Left ventricle myocardium superior (tissue), 1 donor: ENCODE measurements at places on chromosomes 1 and 21. TPM values are rescaled to one million over a fixed set of nuclear protein-coding genes. Genes with fewer than 3 reads are reported as not detected.

Gene EPHA2
- 7.6 TPM for total RNA-seq

Gene ARMH1
- 0.92 TPM for total RNA-seq

Gene LCE1F
- not detected for total RNA-seq

DNA sequence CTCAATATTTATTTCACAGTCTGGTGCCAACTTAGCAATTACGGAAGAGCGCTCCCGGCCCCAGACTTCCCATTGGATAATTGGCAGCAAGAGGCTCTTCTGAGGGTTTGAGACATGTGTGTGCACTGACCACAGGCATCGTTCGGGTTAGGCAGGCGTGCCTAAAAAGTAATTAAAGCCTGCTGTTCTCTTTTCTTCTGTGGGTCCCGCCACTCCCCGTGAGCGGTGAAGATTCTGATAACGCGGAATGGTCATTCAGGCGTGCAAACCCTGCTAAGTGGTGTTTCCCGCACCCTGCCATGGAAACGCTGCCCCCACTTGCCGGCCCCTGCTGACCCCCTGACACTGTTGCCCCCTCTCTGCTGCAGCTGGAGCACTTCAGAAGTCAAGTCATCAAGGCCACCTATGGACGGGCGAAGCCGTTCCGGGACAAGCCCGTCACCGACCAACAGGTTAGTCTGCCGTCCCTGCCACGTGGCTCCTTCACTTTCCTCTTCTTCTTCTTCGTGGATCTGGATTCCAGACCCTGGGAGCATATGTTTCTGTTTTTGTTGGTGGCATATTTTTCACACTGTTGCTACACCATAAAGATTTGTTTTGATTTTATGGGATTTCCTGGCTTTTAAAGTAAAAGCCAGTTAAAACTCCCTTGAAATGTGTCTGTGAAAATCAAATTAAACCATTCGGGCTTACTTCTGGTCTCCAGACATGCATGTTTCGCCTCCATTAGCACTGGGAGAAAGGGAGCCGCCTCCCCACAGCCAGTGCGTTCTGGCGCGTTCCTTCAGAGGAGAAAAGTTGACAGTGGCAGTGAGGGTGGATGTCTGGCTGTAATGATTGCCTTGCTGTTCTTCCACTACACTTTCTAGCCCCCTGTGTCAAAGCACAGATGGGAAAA, 79.9 kb downstream of the FHAD1 start:
- no peak for DNase-seq

- no peak for DNase-seq
These were observed 22.6 kb upstream of the FCRL3 start for GRCh38 chr1:157723157-157723556.

GRCh38 chr1:60213253-60213652, 139.7 kb upstream of the C1orf87 start:
- DNase-seq = no peak

- no peak for DNase-seq
These were observed 68.0 kb downstream of the UCK2 start for GRCh38 chr1:165895451-165895871.

DNA sequence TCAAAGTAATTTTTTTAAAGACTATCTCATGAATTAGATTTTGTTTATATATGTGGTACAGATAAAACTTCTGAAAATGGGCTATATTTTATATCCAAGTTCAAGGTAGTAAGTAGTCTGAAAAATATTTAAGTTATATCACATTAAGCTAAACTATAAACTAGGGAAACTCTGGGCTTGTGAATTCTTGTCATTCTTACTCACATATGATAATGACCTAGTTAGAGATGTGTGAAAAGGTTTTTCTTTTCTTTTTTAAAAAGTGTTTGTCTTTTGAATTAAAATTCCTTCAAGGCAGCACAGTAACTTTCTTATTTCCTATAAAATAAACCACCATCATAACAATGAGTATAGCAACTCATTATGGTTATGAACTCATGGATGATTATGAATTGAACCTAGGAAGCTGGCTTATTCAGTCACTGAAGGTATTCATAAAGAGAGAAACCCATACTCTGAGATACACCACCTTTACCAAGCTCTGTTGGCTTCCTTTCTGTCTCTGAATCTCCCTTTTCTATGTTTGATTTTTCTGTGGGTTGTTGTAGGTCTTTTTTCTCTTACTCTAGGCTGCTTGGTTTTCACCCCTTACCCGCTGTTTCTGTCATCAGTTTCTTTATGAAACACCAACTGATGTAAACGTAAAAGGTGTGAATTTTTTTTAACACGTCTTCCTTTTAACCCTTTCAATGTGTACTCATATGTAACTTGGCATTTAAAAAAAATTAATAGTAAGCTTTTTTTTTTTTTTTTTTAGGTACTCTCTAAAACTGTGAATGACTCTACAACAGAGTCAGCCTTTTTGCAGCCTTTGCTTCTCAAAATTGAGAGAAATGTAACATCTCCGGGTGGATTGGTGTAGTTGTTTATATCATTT, 25.2 kb downstream of the IL12RB2 start:
- DNase-seq = no peak

- DNase-seq = peak; percentile 92
These were observed at the start of gene MARK1 for GRCh38 chr1:220527908-220528678. TSS of gene MARK1 (plus strand) at chr1:220528136. CDS start at chr1:220528823, 687 bp downstream.

DNA sequence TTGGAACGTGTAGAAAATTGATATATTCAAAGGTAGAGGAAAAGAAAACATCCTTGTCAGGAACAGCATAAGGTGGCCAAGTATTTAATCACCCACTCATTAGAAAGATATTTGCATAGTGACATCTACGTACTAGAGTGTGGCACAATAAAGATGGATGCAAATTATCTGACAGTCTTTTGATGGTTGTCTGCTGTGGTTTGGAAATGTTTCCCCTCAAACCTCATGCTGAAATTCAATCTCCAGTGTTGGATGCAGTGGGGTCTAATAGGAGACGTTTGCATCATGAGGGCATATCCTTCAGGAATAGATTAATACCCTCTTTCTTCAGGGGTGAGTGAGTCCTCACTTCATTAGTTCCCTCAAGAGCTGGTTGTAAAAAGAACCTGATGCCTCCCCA, 34.1 kb upstream of the RUNX1 start:
- DNase-seq = no peak

- peak; percentile 44 for DNase-seq
These were observed 40.7 kb upstream of the DHCR24 start for GRCh38 chr1:54927472-54928240.

DNA sequence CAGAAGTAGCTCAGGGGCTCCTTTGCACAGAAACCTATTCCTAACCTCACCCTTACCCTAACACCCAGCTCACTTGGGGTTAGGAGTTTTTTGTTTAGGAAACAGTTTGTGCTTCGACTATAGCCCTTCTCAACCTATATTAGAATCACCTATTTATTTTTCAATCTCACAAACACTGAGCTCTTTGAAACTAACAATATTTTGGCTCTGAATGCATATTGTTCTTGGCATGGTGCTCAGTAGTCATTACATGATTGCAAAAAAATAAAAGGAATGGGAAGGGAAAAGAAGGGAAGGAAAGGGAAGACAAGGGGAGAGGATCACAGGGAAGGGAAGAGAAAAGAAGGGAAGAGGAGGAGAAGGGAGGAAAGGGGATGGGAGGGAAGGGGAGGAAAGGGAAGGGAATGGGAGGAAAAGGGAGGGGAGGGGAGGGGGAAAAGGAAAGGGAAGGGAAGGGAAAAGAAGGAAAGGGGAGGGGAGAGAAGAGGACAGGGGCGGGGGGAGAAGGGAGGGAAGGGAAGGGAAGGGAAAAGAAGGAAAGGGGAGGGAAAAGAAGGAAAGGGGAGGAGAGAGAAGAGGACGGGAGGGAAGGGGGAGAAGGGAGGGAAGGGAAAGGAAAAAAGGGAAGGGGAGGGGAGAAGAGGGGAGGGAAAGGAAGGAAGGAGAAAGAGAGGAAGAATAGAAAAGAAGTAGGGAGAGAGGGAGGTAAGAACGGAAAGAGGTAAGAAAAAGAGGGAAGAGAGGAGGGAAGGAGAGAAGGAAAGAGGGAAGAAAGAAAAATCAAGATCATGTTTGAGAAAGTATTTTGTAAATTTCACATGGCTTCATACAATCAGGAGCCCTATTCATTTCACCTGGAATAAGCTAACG, 484.1 kb upstream of the NFIA start:
- DNase-seq = no peak
